ENCODE measurements at places on chromosomes 6 and 20.

DNA sequence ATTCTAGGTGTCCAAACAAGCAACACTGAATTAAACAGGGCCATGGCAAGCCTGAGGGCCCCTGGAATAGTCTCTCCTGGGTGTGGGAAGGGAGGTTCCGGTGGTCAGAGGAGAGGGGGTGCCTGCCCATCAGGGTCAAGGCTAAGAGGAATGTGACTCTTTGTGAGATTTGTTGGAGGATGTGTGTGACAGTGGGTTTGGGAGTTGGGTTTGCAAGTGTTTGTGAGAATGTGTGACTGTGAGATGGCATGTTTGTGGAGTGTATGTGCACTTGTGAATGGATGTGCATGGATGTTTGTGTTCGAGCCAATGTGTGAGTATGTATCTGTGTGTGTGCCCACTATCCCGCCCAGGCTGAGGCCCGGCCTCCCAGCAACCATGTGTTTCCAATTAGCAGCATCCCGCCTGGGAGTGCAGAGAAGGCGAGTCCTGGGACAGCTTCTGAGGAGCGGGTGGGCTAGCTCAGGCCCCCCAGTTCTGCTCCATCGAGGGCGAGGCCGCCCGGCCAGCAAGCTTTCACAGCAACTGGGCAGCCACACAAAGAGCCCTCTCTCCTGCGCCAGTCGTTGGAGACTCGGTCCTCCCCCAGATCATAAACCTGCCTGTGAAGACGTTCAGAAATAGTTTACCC is 12.6 kb downstream of the FOXC1 start:
- DNase-seq: no peak

DNA sequence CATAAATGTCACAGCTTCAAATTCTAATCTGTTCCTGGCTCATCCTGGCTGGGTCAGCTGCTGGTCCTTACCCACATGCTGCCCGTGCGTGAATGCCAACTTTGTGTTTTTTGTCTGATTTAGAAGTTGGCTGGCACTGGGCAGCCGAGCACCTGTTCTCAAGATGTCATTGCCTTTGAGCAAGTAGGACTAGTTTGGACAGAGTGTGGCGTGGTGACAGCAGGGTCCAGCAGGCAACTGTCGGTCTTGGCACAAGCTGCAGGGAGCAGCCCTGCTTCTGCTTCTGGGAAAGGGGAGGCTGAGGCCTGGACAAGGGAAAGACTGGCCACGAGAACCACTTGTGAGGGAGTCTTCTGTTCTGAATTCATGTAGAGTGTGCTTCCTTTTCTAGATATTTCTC is 26.4 kb upstream of the ADRM1 start:
- no peak for DNase-seq

DNA sequence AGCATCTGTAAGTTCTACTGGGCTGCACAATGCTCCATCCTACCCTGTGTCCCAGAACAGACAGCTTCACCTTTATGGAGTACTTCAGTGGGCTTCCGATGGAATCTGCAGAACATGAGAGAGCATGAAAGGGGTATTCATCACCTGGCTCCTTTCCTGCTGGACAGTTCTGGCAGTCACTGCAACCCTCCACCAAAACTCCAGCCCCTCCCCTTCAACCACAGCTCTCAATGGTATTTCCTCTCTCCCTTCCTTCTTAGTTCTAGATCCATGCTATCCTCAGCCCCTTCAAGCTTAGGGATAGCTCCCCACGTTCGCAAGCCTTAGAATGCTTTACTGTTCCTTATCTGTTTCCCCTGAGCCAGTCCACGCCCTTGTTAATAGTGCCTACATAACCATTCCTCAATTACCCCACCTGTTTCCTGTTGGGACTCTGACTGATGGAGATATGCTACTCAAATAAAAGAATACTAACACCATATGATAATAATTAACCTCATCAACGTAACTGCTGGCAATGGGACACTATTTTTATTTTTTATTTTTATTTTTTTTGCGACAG is 26.8 kb downstream of the TRAM2 start:
- DNase-seq: no peak

GRCh38 chr6:50555982-50556381 is 157.3 kb upstream of the TFAP2D start:
- no peak for DNase-seq

DNA sequence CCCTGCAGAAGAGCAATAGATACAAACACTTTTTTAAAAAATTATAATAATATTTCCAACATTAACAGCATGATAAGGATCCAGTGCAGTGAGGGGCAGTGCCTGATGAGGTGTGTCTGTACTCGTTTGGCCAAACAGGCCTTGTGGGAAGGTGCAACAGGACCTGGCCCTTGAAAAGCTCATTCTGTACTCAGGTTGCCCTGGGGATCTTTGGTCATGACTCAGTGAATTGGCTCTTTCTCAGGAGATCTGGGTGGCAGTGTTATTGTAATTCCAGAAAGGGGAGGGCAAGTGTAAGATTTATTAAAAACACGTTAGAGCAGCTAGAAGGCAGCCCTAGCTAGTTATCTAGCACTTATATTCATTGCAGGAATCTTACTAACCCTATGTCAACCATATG is 2.9 kb upstream of the SPINT3 start:
- DNase-seq: no peak
